Tracheal epithelial cell (primary cell): ENCODE measurements at places on chromosomes 3 and 15. TPM values are rescaled to one million over a fixed set of nuclear protein-coding genes. Genes with fewer than 3 reads are reported as not detected.

The CRABP1 gene
- not detected in 2 replicates for total RNA-seq

The GRIP2 gene
- not detected in 2 replicates for total RNA-seq

The PARP15 gene
- total RNA-seq: not detected in 2 replicates

The ITGB5 gene
- total RNA-seq: 124 and 132 TPM in 2 replicates
